CD4-positive, alpha-beta T cell treated with Interferon gamma for 1 hour (primary cell): ENCODE measurements at places on chromosomes 6 and 20.

DNA sequence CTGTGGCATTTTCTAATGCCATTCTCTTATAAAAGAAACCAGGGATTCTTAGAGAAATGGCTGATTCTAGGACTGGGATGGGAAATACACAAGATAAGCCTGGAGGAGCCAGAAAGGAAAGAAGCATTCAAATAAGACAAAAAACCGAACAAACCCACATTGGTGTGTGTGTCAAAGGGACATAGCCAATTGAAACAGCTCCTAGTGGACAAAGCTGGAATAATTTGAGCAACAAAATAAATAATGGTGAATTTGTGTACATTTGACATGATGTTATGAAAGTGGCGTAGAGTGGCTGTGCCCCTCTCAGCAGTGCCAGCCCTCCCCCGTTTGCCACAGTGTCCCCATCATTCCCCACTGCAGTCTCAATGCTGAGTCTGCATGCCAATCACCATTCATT, 55.5 kb downstream of the B3GAT2 start:
- DNase-seq, result no peak

- no peak for DNase-seq
Observed at GRCh38 chr6:110322151-110322873, 35.8 kb downstream of the METTL24 start.

GRCh38 chr20:57707849-57708693, 1.7 kb downstream of the PMEPA1 start:
- DNase-seq, result no peak

DNA sequence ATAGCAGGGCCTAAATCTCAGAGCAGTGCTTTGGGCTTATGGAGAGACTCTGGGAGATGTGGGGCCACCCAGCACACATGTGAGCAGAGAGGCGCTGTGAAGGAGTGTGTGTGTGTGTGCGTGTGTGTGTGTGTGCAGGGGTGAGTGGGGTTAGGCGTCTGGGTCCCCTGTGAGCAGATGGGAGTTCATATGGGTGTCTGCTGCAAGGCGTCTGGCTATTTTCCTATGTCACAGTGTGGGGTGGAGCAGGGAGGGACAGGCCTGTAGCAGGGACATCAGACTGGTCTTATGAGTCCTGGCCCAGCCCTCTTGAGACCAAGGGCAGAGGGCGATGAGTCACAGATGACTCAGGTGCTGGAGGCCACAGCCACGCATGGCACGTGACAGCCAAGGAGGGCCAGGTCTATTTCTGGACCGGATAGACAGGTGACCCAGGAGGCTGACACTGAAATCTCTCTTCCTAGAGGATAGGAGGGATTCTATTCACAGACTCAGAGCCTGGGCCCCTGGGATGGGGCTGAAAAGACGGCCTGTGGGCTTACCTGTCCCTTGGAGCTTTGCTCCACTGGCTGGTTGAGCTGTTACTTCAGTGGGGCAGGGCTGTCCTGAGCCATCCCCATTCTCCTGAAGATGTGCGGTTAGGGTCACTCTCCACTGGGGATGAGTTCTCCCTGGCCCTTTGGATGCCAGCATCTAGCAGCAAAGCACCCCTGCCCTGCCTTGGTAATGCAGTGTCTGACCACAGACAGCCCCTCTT, 28.9 kb downstream of the VEGFA start:
- DNase-seq, result peak; percentile 65

DNA sequence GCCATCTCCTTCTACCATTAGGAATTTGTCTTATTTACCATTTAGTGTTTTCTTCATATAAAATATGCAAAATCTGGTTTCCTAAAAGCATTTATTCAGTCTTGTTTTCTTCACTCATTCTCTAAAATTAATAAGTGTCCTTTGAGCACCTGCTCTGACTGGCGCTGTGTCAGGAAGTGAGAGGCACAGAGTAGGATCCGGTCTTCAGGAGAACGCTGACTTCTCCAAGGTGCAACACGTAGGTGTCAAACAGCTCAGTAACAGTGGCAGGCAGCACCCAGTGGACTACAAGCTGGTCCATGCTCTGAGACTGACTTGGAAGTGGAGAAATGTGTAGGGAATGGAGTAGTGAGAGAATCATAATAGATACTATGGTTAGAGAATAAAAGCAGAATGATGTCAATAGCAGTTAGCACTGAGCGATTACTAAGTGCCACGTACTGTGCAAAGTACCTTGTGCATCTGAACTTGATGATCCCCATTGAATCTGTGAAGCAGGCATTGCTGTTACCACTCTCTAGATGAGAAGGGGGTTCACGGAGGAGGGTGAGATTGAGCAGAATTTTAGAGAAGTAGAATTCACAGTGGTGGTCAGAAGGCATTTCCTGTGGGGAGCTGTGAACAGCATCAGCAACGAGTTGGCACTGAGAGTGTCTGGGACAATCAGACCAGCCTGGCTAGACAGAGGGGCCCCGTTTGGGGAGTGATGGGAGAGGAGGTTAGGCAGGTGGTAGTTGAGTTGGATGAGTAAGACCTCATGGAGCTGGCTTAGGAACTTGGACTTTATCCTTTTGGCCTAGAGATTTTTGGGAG, 569.8 kb downstream of the QKI start:
- no peak for DNase-seq

- DNase-seq, result no peak
Observed at GRCh38 chr6:23081701-23082100, 512.3 kb downstream of the HDGFL1 start.

GRCh38 chr6:164897523-164898235, 411.7 kb downstream of the C6orf118 start:
- no peak for DNase-seq

DNA sequence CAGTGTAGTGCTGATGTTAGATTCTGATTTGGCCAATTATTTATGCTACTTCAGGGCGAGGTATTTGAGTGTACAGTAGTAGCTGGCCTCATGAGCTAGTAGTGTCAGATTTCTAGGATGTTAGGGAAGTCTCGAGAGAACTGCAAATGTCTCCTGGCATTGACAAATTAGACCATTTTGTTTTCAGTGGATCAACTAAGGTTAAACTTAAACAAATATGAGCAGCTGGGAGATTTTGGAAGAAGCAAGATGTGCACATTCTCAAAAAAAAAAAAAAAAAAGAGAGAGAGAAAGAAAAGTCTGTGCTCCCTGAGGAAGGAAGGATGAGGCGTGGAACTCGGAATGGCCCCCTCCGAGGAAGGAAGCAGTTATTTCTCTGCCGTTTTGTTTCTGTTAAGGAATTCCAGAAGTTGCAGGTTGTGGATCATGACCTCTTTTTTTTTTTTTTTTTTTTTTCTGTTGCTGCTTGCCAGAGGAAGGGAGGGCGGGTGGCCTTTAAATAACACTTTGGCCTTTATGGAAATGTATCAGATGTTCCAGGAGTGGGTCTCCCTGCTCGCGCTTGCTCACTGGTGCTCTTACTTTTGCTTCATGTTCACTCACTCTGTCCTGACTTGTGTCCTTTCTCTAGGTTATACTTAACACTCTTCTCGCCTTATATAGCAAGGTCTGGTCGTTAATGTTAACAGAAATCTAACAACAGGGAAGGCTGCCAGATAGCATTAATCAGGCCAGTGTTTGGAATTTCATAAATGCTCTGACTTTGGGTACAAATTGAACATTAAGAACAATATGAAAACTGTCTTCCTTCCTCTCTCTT, 124.4 kb downstream of the TCP11 start:
- no peak for DNase-seq

GRCh38 chr20:3751675-3752385, 15.7 kb downstream of the ADISSP start:
- peak; percentile 57 for DNase-seq

- DNase-seq, result no peak
Observed at GRCh38 chr6:152979116-152979515, 3.7 kb downstream of the FBXO5 start.

DNA sequence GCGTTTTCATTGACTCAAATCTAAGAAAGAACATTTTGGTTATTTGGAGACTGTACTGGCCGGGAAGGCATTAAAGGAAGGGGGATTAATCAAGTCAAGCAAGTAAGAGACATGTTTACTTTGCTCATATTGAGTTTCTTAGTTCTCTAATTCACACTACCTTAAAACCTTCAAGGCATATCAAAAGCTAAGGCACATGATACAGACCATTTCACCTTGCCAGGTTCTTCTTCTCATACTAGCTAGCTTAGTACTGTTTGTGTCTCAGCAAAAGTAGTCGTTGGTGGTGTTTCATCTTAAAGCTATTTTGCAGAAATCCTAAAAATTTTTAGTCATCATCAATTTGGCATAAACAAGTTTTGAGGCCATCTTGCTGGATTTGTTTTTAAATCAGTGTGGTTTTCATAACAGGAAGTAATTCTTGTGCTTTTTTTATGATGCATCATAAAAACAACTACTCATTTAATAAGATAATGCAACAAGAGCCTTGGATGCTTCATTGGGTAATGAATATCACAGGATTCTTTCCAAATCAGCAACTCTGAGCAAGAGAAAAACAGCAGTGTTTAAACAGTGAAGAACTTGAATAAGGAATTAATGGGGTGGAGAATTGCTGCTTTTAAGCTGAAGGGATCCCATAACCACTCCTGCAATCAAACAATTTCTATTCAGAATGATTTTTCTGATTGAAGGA, 425.3 kb downstream of the EPM2A start:
- no peak for DNase-seq

GRCh38 chr20:17601957-17602356, 32.1 kb downstream of the DSTN start:
- DNase-seq, result no peak

DNA sequence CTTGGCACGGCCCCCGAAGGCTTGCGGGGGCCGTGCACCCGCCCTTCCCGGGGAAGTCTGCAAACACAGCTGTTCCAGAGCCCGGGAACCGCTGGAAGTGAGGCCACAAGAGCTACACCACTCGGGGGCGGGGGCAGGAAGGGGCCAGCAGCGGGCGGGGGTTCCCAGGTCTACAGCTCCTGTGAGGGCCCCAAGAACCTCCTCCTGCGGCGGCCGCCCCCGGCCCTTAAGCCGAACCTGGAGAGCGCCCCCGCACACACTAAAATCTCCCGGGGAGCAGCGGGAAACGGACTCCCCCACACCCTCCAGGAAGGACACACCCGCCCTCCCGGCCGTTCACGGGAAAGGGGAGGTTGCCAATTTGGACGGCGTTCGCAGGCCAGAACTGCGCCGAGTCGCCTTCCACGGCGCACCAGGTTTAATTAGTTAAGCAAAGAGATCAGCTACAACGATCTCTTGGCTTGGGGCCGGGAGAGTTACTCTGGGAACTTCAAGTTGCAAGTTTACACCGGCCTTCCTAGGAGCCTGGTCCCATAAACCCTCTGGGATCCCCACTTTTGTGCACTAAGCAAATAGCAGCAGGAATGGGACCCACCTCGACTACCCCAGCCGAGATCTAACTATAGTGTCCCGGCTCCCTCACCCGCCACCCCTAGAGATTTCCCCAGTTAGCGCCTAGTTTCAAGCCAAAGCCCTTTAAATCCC, 1.7 kb downstream of the JAG1 start:
- DNase-seq, result no peak

- no peak for DNase-seq
Observed at GRCh38 chr6:98977671-98978292, 30.0 kb upstream of the FBXL4 start.

DNA sequence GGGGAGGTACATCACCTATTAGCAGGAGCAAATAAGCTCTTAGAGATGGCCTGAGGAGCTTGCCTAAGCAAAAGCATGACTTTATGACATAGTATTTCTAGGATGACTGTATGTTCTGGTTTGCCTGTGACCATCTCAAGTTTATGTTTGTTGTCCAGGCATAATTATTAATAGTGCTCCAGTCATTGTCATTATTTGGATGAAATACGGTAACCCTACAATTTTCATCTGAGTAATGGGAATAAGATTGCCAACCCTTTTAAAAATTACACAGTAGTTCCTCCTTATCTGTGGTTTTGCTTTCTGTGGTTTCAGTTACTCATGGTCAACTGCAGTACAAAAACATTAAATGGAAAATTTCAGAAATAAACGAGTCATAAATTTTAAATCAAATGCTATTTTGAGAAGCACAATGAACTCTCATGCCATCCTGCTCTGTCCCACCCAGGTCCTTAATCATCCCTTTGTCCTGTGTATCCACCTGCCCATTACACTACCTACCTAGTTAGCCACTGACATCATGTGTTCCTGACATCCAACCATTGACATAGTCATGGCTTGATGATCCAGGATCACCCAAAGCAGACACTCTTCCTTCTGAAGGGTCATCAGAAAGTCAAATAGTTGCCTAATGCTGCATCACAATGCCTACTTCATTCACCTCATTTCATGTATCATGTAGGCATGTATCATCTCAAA, 27.0 kb upstream of the TFB1M start:
- no peak for DNase-seq

DNA sequence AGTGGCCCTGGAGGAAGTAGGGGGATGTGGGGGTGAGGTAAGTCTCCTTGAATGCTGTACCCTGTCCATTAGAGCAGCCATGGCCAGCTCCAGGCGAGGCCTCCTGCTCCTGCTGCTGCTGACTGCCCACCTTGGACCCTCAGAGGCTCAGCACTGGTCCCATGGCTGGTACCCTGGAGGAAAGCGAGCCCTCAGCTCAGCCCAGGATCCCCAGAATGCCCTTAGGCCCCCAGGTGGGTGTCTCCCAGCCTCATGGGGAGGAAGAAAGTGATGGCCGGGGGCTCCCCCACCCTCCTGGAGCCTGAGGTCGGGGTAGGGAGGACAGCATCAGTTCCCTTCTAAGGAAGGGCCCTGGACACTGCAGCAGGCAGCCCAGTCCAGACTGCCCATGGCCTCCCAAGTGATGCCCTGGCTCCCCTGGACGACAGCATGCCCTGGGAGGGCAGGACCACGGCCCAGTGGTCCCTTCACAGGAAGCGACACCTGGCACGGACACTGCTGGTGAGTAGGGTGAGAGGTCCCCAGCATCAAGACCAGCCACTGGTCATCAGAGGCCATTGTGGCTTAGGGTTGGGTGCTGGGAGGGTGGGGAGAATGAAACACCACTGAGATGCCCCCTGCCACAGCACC, 1.0 kb downstream of the GNRH2 start:
- DNase-seq, result no peak

GRCh38 chr20:15487682-15488081, 1085.6 kb downstream of the KIF16B start:
- DNase-seq, result no peak

DNA sequence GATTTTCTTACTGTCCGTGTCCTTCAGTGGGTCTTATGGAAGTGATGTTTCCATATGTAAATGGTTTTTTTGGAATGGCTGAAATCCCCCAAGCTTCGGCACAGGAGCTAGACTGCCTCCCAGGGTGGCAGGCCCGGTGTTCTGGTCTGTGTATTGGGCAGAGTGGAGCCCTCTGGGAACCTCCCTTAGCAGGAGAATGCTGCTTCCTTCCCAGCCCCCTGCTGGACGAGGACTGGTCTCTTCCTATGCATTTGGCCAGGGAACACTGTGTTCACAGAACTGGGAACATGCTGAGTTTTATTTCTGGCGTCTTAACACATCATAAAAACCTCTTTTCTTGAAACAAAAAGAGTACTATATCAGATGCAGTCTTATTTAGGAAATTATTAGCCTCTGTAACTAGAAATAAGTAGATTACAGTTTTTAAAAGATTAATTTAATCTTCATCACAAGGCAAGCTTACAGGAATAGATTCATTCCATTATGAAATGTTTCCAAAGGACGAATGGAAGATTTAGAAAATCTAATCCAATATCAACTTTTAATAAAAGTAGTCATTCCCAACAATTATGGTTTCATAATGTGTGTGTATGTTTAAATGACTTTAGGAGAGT, 56.6 kb downstream of the SYTL3 start:
- DNase-seq, result no peak
